CD4-positive, CD25-positive, alpha-beta regulatory T cell (primary cell): ENCODE measurements at places on chromosomes 1 and 21.

DNA sequence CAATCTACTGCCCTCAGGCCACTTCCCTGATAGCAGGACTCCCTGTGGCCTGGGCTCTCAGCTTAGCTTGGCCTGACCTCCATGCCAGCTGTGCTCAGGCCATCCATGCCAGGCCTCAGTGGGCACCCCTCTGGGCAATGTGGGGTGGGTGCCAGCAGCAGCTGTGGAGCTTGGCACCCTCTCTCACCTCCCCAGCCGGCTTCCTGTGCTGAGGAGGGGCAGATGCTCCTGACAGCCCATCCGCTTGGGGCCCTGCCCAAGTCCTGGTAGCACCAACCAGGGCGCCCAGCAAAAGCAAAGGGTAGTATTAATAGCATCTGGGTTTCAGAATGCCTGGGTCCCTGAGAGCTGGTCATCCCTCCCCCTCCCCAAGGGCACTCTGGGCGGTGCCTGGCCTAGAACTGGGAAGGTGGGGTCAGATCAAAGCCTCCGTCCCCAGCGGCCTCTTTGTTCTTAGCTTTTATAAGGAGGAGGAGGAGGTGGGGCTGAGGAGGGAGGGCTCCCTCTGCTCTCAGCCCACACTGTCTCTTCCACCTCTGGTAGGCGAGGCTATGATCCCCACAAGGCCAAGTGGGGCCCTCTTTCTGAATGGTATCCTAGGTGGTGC lies 6.1 kb downstream of the EFNA4 start:
- DNase-seq = no peak

GRCh38 chr21:36932161-36932816 lies 34.2 kb downstream of the HLCS start:
- no peak for DNase-seq

DNA sequence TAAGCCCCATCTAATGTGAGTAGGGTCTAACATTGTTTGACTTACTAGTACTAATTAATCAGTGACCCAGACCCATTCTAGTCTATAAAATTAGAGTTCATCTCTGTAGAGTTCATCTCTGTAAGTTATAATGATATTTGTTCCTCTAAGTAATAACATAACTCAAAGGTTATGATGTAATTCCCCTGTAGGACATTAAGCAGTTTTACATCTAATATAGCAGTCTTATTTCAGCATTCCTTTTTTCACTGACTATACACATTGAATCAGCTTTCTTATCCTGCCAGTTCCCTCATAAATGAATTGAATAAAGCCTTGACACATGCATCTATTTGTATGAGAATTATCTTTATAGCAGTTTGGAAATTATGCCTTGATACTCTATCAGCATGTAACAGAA lies 90.9 kb downstream of the SH3GLB1 start:
- DNase-seq = no peak

DNA sequence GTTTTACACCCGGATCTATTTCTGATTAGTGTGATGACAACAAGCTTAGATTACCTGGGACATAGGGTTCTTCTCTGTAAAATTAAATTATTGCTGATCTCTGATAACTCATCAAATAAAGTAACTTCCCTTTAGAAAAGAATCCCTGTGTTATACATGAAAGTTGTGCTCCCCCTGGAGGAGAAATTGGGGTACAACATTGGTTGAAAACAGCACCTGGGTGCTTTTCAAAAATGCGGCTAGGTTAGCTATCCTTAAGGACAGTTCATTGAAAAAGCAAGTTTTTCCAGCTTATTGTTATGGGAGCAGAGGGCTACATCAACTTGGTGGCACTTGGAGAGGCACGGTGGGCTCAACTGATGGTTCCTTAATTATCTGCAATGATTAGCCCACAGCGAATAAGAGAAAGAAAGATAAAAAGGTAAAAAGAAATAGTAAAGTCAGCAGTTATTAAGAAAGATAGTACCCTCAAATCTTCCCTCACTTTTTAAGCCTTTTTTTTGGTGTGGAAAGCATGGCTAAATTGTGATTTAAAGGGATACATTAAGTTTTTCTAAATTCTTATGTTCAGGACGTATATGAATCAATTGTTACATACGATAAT lies 97.8 kb downstream of the FMN2 start:
- DNase-seq = no peak

DNA sequence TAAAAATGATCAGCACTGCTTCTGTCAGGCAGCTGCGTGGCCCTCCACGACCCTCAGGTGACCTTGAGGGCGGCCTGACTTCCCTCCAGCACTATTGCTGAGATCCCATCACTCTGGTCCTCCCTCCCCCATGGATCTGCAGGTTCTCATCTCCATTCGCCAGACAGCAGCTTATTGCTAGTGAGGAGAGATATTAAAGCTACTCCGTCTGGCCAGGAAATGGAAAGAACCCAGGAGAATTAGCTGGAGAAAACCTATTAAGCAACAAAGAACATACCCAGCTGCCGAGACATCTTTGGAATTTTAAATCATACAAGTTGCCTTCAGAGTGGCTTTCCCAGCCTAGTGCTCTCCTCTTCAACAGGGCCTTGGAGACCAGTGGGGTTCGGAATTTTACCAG lies 25.7 kb upstream of the KCNN3 start:
- no peak for DNase-seq

DNA sequence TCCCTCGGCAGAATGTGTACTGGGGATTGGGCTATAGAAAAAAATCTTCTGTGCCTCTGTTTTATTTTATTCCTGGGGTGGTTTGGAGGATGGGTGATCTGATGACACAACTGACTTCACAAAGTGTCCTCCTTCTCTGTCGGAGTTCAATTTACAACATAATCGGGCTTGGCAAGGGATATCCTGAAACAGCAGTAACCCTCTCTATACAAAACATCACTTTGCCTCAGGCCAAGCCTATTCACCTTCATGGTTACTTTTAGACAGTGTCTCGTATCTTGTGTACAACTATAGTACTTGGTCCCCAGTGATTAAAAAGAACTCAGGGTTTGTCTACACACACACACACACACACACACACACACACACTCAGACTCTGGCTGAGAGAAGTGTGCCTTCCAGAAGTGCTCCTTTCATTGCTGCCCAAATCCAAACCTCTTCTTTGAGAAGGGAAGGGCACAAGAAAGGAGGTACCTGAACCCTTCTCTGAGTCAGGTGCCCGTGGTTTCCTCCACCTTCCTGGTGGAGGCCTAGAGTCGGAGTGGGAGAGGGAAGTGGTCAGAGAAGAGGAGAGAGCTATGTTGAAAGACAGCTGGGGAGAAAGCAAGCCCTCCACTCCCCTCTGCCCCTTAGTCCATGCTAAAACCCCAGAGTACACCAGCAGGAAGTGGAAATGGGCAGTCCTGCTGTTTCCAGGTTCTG lies 62.4 kb upstream of the POU2F1 start:
- no peak for DNase-seq

GRCh38 chr1:77652268-77652667 lies 30.2 kb downstream of the ZZZ3 start:
- no peak for DNase-seq

GRCh38 chr1:42684139-42684538 lies 1.9 kb downstream of the YBX1 start:
- no peak for DNase-seq

- peak; percentile 30 for DNase-seq
Observed at GRCh38 chr1:100036718-100037655, 67.2 kb downstream of the SLC35A3 start.

- DNase-seq = peak; percentile 42
Observed at GRCh38 chr1:86429835-86430234, 5.9 kb downstream of the CLCA2 start.

- DNase-seq = no peak
Observed at GRCh38 chr1:3397311-3397710, 57.2 kb upstream of the ARHGEF16 start.

- no peak for DNase-seq
Observed at GRCh38 chr1:208033236-208033635, 122.3 kb upstream of the CD34 start.

DNA sequence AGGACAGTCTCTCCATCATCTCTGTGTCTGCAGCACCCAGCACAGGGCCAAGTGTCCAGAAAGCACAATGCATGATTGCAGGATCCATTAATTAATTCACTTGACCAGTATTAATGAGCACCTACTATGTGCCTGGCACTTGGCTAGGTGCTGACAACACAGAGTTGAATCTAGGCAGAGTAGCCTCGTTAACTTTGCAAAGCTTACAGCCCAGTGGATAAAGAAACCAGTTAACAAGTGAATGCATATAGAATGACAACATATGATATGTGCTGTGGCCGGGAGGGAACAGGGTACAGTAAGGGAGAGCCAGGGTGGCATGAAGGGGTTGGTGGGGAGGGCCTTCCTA lies 10.9 kb downstream of the SLC1A7 start:
- no peak for DNase-seq

DNA sequence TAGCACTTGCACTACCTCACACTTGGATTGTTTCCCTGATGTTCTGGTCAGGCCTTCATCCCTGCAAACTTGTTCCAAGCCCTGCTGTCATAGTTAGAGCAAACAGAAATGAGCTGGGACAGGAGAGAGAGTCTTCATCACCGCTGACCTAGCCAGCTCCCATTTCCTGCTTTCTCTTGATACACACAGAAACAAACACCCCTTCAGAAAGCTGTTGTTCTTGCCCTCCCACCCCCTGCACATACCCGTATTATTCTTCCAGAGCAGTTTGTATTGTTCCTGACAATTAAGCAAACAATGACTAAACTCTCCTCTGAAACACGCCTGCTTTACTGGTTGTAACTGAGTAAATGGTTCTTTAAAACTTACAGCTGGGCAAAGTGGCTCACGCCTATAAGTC lies 2.9 kb upstream of the SYT2 start:
- no peak for DNase-seq

DNA sequence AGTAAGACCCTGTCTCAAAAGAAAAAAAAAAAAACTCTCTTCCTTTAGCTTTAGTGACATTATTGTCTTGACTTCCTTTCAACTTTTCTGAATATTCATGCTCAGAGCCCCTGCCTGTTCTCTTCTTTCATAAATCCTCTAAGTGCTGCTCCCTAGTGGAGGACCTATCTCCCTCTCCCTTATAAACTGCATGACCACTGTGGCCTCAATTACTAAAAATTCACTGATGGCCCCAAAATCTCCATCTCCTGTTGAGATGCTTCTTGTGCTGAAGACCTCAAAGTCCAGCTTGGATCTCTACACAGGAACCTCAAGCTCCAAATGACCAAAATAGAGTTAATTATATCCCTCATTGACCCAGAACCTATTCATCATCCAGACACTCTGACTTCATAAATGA lies 7.8 kb downstream of the ITLN1 start:
- peak; percentile 42 for DNase-seq

GRCh38 chr1:200035956-200036618 lies 8.6 kb downstream of the NR5A2 start:
- DNase-seq = no peak

GRCh38 chr1:79388694-79389361 lies 382.3 kb upstream of the ADGRL4 start:
- DNase-seq = no peak

DNA sequence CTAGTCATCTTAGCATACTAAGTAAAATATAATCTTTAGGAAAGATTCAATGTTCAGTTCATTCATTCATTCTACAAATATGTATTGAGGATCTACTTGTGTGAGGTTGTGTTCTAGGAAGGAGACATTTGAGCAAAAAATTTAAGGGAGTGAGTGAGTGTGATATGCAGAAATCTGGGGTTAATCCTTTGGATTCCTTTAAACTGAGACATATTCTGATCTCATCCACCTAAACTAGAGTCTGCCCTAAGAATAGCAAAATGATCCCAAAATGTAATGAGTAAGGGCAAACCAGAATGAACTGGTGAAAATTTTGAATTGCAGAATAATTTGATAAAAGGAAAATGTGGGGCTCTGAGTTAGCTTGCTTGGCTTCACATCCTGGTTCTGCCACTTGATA lies 8.6 kb downstream of the UBE2U start:
- no peak for DNase-seq

DNA sequence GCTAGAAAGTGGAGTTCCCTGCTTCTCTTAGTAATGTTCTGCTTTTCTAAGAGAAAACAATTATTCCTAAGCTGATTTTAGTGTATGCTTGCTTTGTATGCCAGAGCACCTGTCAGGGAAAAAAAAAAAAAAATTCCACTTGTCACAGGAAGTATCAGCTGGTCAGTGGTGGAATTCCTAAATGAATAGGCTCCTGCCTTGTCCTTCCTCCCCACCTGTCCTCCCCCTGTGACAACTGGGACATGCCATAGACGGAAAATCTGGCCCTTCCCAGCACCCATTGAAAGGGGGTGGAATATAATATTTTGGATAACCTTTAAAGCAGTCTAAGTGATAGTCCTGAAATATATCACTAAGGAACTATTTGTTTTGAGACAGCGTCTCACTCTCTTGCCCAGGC lies 10.8 kb downstream of the FNDC5 start:
- DNase-seq = no peak

- DNase-seq = no peak
Observed at GRCh38 chr21:44333509-44334328, 5.5 kb downstream of the CFAP410 start.

GRCh38 chr1:87501738-87502137 lies 173.1 kb downstream of the LMO4 start:
- no peak for DNase-seq

DNA sequence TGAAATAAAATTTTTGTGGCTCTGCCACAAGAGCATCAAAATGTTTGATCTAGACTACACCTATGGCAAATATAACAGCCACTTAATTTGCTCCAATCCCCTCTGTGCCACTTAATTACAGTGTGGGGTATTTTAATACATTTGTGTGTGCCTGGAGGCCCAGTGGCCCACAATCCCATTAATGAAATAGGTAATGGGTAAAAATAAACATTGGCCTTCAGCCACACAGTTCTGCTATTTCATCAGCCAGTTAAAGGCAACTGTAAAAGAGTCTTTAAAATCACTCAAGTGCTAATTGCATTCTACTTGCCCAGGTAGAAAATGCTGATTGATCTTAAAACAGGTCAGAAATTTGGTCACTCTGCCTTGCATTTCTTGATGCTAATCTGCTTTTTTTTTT lies 151.6 kb upstream of the UBE2U start:
- DNase-seq = no peak

DNA sequence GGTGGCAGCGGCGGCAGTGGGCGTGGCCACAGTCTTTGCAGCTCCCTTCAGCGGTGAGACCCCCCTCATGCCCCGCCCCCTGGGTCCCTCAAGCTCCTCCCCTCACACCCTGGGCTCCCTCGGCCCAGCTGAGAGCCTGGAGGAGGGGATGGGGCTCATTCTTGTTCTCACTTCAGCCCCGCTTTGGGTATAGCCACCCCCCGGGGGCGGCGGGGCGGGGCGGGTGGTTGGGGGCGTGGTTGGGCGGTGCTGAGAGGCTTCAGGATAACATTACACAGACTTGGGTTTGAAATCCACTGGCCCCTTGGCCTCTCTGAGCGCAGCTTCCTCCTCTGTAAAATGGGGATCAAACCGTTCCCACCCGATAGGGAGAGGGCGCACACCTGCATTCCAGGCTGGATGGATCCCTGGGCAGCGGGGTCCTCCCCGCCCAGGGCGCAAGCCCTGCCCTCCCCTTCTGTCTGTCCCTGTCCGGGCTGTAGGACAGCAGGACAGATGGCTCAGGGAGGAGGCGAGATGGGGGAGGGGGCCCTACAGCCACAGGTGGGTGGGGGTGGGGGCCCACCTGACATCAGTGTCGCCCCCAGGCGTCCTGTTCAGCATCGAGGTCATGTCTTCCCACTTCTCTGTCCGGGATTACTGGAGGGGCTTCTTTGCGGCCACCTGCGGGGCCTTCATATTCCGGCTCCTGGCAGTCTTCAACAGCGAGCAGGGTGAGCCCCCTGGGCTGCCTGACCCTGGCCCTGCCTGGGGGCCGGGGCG lies 5.1 kb downstream of the CLCNKA start:
- peak; percentile 37 for DNase-seq

- no peak for DNase-seq
Observed at GRCh38 chr1:9316080-9316444, 23.4 kb downstream of the SPSB1 start.

- no peak for DNase-seq
Observed at GRCh38 chr1:45531873-45532272, 10.2 kb upstream of the PRDX1 start.

- no peak for DNase-seq
Observed at GRCh38 chr21:25568246-25568645, 39.0 kb downstream of the MRPL39 start.
